ENCODE measurements at places on chromosomes 1 and 21.

- DNase-seq, result no peak
Measured at GRCh38 chr1:165793951-165794350, 25.3 kb upstream of the TMCO1 start.

- no peak for DNase-seq
Measured at GRCh38 chr1:185559151-185559550, 175.0 kb upstream of the HMCN1 start.

DNA sequence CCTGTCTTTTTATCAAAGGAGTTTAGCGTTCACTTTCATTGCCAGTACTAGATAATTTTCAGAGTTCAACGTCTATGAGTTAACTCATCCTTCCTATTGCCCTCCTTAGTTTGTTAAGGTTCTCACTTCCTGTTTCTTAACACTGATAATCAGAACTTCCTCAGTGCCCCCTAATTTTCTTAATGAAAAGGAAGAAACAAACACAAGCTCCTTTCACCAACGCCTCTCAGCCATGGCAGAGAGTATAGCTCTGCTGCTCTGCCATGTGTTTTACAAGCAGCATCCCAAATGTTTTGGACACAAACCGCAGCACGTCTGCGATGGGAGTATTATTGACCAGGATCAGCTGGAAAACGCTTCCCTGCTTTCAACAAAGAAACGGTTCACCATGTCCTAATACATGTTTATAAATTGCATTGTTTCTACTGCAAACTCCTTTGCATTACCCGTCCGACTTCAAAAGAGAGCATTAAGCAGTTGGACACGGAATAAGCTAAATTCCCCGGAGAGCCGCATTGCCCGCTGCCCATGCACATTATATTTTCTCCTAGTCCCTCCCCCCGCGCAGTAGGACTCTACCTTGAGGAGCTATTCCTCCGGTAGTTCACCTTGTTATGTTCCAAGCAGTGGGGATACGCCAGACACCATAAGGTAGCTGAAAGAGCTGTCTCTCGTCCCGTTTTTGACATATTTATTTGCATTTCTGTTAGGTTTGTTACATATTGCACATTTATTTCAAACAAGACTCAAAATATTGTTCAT lies 561 bp downstream of the OLFM3 start:
- DNase-seq, result peak; percentile 15

GRCh38 chr1:75908717-75909152 lies 23.5 kb downstream of the ASB17 start:
- DNase-seq, result no peak

GRCh38 chr1:1318131-1318652 lies 6.3 kb downstream of the INTS11 start:
- DNase-seq, result no peak

DNA sequence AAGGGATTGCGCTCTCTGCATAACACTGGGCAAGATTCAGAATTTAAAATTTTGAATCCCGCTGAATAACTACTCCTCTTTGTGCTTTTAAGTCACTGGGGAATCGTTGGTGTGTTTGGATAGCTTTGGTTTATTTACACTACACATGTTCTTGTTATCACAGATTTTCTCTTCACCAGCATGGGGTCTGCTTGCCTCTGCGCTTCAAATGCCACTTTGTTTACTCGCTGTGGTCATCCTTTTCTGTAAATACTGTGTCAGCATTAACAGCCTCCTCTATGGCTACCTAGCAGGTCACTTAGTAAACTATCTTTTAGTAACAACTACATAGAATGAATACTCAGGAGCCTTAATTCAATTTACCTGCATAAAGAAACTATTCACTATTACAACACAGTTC lies 14.4 kb upstream of the KCNH1 start:
- no peak for DNase-seq

- DNase-seq, result no peak
Measured at GRCh38 chr1:65393347-65393746, 27.1 kb upstream of the LEPR start.

- DNase-seq, result no peak
Measured at GRCh38 chr1:177432897-177433296, 262.1 kb downstream of the BRINP2 start.

DNA sequence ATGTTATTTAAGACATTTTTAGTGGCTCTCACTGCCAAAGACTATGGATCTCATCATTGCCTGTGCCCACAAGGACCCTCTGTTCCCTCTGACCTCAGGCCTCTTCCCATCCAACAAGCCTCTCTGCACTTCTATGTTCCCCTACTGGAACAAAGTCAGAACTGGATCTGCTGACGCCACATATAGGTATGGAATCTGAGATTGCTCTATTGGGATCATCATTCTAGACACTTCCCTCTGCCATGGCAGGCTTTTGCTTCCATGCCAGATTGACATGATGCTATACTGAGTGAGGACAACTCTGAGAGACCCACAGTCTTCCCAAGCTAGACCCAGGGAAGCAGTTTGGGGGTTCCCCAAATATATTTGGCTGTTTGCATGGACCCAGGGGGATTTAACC lies 76.0 kb upstream of the ZNF648 start:
- no peak for DNase-seq

DNA sequence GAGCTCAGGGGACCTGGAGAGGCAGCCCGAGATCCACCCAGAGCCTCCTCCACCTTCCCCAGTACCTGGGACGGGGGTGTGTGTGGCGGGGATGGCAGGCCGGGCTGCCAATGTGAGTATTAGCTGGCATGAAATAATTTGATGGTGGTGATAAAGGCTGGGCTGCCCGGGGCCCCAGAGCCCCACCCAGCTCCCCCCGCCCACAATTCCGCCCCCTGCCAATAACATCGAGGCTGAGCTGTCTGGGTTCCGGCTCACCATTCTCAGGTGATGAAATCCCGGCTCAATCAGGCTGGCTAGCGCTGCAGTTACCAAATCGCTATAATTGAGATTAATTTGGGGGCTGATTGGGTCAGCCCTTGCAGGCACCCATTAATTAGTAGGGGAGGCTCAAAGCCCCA lies 103.8 kb upstream of the CASZ1 start:
- DNase-seq, result no peak

DNA sequence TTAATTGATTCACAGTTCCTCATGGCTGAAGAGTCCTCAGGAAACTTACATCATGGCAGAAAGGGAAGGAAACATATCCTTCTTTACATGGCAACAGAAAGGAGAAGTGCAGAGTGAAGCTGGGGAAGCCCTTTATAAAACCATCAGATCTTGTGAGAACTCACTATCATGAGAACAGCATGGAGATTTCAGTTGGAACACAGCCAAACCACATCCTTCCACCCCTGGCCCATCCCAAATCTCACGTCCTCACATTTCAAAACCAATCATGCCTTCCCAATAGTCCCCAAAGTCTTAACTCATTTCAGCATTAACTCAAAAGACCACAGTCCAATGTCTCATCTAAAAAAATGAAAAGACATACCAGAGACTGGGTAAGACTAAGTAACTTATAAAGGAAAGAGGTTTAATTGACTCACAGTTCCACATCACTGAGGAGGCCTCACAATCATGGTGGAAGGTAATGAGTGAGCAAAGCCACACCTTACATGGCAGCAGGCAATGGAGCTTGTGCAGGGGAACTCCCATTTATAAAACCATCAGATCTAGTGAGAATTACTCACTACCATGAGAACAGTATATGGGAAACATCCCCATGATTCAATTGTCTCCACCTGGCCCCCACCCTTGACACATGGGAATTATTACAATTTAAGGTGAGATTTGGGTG lies 105.2 kb downstream of the MRPL39 start:
- DNase-seq, result no peak

DNA sequence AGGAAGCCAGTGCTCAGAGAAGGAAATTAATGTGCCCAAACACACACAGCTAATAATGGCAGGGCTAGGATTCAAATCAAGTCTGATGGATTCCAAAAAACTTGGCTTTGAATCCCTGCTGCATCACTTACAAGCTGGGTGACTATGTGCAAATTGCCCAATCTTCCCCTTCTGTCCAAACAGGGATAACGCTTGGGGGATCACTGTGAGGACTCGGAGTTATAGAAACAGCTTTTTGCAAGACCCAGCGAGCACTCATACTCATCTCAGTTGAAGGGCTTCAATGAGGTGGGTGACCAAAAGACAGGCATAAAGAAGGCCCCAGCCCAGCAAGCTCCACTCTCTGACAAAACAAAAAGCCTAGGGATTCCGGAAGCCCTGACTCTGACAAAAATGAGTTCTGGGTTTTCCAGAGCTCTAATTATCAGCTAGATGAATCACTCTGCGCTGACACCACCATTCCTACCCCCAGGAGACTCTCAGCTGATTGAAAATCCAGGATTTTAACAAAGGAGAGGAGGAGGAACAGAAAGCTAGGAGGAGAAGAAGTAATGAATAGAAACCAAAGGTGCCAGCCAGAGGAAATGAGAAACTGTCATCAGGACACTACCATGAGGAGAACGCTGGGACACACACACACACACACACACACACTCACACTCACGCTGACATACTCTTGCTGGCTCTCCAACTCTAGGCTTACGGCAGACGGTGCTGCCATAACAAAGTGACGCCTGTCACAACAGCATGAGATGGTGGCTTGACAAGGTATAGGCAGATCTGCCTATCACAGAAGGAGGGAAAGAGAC lies 1.6 kb upstream of the STK40 start:
- DNase-seq, result no peak

GRCh38 chr1:178166429-178167024 lies 72.6 kb downstream of the RASAL2 start:
- no peak for DNase-seq

DNA sequence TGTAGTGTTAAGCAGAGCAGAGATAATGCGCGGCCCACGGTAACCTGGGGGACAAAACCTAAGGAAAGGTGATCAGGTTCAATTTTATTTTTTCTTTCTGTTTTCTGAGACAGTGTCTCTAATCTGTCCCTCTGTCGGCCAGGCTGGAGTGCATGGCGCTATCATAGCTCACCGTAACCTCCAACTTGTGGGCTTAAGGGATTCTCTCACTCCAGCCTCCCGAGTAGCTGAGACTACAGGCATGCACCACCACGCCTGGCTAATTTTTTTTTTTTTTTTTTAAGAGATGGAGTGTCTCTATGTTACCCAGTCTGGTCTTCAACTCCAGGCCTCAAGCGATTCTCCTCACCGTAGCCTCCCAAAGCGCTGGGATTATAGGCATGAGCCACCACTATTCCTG lies 724 bp upstream of the ANKRD35 start:
- no peak for DNase-seq

DNA sequence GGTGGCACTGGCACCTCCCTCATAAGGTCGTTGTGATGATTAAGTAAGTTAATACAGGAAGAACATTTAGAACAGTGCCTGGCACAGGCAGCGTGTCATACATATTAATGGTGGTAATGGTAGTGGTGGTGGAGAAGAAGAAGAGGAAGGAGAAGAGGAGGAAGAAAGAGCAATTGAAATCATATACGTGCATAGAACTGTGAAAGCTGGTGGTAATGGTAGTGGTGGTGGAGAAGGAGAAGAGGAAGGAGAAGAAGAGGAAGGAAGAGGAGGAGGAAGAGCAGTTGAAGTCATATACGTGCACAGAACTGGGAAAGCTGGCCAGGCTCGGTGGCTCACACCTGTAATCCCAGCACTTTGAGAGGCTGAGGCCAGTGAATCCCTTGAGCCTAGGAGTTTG lies 121.3 kb upstream of the HOOK1 start:
- no peak for DNase-seq

DNA sequence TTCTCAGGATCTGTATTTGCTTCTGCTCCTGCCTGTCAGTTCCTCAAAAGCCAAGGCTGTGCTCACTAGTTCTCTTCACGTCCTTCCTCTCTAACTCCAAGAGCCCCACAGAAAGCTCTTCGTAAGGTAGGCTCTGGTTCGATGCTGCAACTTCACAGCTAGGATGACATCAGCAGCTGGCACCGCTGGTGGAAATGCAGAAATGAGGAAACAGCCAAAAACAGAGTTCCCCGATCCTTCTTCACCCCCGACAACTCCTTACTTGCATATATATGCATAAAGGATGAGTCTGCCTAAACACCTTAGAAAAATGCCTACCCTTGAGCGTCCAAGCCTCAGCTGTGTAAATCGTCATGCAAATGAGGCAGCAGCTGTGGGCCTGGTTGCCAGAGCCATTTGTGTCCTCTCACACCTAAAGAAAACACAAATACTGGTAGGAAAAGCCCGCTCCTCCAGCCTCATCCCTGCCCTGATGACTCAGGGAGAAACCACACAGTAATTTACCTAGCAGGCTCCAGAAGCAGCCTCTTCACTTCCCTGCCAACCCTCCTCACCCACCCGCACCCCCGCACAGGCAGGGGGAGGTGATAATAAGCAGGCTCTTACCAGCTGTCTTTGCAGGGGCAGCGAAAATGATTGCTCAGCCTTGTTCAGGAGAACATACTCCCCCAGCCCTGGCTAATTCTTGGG lies 28.2 kb downstream of the BATF3 start:
- DNase-seq, result no peak

GRCh38 chr1:63917571-63918417 lies 144.0 kb downstream of the ROR1 start:
- DNase-seq, result no peak

GRCh38 chr1:232682248-232682647 lies 52.3 kb upstream of the SIPA1L2 start:
- DNase-seq, result no peak

DNA sequence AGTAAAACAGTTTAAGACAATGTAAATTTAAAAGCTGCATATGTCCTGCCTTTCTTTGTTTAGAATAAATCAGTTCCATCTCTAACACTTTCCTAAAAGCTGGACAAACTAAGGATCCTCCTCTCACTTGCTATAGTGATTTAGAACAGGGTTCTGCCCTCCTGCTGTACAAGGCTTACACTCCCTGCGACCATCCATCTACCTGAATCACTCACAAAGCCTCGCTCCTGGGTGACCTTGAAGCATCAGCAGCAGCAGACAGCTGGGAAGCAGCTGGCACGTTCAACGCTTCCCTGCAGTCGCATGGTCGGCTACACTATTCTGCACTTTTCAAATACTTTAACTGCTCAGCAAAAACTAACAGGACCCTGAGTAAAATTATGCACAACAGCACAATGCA lies 128.0 kb downstream of the NTPCR start:
- no peak for DNase-seq

DNA sequence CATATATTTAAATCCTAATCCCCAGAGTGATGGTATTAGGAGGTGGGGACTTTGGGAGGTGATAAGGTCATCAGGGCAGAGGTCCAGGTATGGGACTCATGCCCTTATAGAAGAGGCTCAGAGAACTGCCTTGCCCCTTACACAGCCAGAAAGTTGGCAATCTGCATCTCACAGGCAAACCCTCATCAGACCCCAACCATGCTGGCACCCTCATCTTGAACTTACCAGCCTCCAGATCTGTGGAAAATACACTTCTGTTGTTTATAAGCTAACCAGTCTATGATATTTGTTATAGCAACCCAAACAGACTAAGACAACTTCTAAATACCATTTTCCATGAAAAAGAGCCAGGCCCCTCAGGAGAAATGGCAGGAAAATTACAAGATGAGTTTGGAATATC lies 69.3 kb upstream of the PRDX6 start:
- no peak for DNase-seq

GRCh38 chr1:11654137-11654938 lies at the start of the genes FBXO2 and FBXO44:
FBXO2 (minus strand) TSS chr1:11654429; CDS start chr1:11654340, 89 bp downstream.
FBXO44 (plus strand) TSS chr1:11654877; CDS start chr1:11655836, 959 bp downstream.
- DNase-seq, result peak; percentile 31

- no peak for DNase-seq
Measured at GRCh38 chr21:43337901-43338655, 88.9 kb downstream of the SIK1 start.
